ENCODE measurements at places on chromosomes 11 and 22.

- no peak for DNase-seq
Observed at GRCh38 chr11:108592591-108593213, 866 bp downstream of the EXPH5 start.

- DNase-seq, result no peak
Observed at GRCh38 chr11:108705061-108705460, 40.2 kb downstream of the DDX10 start.

DNA sequence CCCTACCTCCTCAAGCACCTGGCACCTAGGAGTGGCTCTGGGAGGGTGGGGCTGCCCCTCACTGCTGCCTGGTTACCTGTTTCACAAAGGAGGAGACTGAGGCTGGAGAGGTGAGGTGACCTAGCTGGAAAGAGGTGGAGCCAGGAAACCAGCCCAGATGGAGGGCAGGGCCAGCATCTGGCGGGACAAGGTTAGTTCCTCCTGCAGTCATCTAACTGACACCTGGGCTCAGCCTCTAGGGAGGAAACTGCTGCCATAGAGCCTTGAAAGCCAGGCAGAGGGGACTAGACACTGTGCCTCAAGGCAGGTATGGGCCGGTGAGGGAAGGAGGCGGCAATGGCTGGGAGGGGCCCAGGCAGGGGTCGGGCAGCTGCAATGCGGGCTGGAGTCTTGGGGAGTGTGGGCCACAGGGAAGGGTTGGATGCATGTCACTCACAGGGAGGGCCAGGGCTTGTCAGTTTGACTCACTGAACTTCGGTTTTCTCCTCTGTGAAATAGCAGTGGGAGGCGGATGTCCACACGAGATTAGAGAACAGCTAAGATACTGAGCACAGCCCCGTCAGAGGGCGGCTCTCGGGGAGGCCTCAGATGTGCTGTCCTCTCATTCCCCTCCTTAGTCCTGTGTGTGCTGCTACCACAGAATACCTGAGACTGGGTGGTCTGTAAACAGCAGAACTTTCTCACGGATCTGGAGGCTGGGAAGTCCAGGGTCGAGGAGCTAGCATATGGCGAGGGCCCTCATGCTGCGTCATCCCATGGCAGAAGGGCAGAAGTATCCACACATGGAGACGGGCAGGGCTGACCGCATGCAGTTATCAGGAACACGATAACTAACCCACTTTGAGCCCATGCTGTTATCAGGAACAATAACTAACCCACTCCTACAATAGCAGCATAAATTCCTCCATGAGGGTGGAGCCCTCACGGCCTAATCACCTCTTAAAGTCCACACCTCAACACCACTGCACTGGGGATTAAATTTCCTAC lies 16.1 kb downstream of the MGAT3 start:
- no peak for DNase-seq

- no peak for DNase-seq
Observed at GRCh38 chr11:122695076-122695615, 39.6 kb downstream of the UBASH3B start.

DNA sequence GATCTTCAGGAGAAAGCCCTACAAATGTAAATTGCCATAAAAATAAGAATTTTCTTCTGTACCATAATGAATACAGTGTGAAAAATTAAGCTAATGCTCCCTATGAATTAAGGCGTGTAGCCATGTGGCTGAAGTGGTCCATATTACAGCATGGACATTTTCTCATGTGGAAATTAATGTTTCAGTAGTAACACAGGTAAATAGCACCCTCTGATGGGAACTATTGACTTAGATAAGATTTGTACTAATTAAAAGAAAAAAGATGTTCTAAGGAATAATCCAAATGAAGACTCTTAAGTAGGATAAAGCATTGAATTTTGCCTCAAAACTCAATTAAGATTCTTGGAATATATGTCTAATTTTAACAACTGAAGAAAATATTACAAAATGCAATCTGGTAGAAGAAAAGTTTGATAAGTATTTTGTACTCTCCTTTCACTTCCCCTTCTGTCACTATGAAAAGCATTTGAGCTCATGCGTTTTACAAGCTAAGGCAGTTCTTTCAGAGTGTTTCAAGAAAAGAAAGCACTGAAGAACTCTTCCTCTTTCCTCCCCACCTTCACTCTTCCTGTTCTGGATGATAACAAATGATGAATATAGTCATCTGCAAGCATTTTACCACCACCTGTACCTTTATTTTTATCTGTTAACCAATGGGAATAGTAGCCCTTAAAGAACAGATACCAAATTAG lies 9.9 kb upstream of the OR8D2 start:
- no peak for DNase-seq

- no peak for DNase-seq
Observed at GRCh38 chr11:106271686-106272085, 194.2 kb downstream of the AASDHPPT start.

- no peak for DNase-seq
Observed at GRCh38 chr11:76577226-76577920, 93.2 kb downstream of the LRRC32 start.

All from muscle of arm (tissue), 14 donors.